ENCODE measurements at places on chromosomes 7 and 10. TPM values are rescaled to one million over a fixed set of nuclear protein-coding genes. Genes with fewer than 3 reads are reported as not detected.
A peak's percentile ranks its signal among the peaks of the same experiment; 100 is the strongest.

DNA sequence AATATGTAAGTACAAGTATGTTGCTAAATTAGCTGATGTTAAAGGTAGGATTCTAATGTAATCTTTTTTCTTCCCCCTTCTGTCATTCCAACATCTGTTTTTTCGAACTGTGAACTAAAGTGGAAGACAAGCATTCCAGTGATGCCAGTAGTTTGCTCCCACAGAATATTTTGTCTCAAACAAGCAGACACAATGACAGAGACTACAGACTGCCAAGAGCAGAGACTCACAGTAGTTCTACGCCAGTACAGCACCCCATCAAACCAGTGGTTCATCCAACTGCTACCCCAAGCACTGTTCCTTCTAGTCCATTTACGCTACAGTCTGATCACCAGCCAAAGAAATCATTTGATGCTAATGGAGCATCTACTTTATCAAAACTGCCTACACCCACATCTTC lies 62.7 kb downstream of the WAC start:
- no peak for DNase-seq

DNA sequence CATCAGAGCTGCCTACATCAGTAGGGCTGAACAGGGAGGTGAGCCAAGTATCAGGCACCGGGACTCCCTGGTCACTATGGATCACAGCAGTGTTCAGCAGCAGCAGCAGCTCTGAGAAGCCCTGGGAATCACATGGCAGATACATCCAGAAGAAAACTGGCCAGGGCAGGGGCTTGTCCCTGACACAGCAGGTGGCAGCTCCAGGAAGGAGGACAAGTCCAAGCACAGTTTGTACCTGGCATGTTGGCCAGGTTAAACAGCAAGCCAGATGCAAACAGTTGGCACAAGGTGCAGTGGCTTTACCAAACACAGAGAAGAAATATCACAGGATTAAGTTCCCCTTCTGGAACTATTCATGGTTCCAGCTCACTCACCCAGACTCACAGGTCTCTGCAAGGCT lies 139.4 kb downstream of the KCNMA1 start:
- peak; percentile 93 for DNase-seq

GRCh38 chr7:48180981-48181380 lies 9.7 kb downstream of the ABCA13 start:
- no peak for DNase-seq

The LIPK gene
- total RNA-seq, result not detected

The GIMAP8 gene
- total RNA-seq, result 9.3 TPM
